ENCODE measurements at places on chromosomes 13 and 19.

GRCh38 chr19:54405628-54406027, 9.6 kb upstream of the TTYH1 start:
- DNase-seq, result no peak

GRCh38 chr13:28658539-28658795, 463 bp upstream of the POMP start:
- no peak for DNase-seq

DNA sequence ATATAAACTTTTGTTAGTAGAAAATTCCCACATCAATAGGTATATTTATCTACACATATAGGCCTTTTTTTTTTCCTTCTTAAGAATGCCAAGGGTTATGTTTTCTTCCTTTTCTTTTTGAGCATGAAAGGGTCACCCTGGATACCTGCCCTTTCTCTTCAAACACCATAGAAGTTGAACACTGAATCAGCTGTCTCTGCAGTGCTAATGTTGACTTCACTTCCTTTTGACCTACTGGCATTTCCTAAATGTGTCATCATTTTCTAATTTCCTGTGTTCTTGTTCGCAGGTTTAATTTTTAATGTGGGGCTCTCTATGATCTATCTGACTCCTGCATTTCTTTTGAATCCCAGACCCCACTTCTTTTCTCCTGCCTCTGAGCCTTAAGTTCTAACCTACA, 532.0 kb downstream of the GPC6 start:
- DNase-seq, result no peak

- no peak for DNase-seq
Observed at GRCh38 chr13:26425443-26426358, 131.8 kb upstream of the WASF3 start.

DNA sequence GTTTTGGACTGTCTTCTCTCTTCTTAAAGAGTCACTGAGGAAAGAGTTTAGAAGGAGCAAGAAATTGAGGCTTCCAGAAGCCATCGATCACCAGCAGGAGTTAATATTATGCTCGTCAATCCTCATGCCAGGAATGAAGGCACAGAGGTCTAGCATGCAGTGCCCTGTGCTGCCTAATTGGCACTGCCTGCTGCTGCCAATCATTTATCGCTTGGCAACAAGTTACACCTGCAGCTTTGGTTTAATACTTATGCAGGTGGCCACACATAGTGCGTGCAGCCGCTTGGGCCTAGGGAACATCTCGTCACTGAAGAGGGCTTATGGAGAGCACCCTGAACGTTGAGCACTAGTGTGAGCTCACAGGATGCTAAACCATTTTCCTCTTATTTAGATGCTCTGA, 2.7 kb upstream of the SOX1 start:
- DNase-seq, result no peak

GRCh38 chr13:25432691-25433090, 60.9 kb downstream of the ATP8A2 start:
- DNase-seq, result no peak

DNA sequence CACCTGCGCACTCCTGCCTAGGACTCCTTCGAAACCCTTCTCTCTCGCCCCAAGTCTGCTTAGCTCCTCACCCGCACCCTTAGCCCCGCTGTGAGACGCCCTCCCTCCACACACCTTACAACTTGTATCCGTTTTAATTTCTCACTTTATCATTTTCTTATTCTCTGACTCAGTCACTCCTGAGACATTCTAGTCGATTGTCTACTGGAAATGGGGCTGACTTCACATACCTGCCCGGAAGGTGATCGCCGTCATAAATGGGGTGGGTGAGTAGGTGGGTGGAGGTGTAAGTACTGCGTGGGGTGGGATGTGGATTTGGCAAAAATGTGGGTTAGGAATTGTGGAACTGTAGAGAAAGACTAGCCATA, 714 bp downstream of the NDFIP2 start:
- DNase-seq, result no peak

- DNase-seq, result no peak
Observed at GRCh38 chr13:101830035-101830434, 377.6 kb downstream of the ITGBL1 start.

- peak; percentile 65 for DNase-seq
Observed at GRCh38 chr19:3179739-3180293, 1.2 kb downstream of the S1PR4 start.

GRCh38 chr13:101465877-101466276, 13.4 kb downstream of the ITGBL1 start:
- DNase-seq, result no peak

- DNase-seq, result no peak
Observed at GRCh38 chr19:16355293-16356043, 30.8 kb downstream of the KLF2 start.

DNA sequence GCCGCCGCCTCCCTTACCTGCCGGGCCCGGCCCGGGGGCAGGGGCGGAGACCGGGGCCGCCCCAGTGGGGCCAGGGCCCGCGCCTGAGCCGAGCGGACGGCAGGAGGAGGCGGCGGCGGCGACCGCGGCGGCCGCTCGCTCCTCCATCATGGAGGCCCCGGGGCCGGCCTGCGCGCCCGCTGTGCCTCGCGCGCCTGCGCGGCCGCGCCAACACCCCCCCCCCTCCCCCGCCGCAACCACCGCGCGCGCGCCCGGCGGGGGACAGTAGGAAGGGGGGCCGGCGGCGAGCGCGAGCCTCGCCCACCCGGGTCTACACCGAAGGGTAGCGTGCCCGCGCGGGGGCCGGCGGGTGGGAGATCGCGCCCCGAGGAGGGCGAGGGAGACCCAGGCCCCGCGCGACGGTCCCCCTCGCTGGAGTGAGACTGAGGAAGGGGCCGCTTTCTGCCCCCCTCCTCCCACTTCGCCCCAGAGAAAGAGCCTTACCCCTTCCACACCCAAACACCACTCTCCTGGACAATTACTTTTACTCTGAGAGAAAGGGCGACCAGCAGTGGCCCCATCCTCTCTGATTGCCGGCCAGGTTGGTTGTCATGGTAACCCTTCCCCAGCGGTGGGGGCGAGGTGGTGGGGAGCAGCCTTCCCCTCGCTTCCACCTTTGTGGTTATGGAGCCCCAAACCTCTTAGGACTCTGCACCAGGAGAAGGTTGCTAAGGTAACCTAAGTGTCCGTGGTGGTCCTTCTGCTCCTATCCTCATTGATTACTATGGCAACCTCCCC, at the start of gene STRN4:
TSS of gene STRN4 (minus strand) at position 170 of the 777 bp plus-strand sequence. CDS start at position 150, 20 bp downstream.
- DNase-seq, result peak; percentile 74
